Urinary bladder (tissue), 4 donors: ENCODE measurements at places on chromosomes 13 and 19.

- DNase-seq = no peak
Measured at GRCh38 chr19:14472202-14472938, 2.8 kb downstream of the PTGER1 start.

DNA sequence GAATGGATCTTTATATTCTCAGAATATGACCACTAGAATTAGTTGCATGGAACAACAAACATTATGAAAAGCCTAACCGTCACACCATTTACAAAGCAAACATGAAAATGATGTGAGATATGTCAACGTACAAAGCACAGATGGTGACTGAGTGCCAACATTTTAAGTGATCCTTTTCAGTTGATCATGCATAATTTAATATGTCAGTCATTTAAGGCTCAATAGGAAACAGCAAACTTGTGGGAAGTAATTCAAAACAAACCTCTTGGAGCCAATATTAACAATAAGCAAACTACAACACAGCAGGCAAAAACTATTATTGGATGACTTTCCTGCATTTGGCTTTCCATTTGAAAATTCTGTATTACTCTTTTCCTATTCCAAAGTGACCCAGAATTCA lies 277.6 kb downstream of the SLITRK6 start:
- DNase-seq = no peak

GRCh38 chr13:38395497-38395788 lies 45.8 kb downstream of the UFM1 start:
- no peak for DNase-seq

GRCh38 chr13:60018536-60018935 lies 145.2 kb downstream of the DIAPH3 start:
- DNase-seq = no peak

DNA sequence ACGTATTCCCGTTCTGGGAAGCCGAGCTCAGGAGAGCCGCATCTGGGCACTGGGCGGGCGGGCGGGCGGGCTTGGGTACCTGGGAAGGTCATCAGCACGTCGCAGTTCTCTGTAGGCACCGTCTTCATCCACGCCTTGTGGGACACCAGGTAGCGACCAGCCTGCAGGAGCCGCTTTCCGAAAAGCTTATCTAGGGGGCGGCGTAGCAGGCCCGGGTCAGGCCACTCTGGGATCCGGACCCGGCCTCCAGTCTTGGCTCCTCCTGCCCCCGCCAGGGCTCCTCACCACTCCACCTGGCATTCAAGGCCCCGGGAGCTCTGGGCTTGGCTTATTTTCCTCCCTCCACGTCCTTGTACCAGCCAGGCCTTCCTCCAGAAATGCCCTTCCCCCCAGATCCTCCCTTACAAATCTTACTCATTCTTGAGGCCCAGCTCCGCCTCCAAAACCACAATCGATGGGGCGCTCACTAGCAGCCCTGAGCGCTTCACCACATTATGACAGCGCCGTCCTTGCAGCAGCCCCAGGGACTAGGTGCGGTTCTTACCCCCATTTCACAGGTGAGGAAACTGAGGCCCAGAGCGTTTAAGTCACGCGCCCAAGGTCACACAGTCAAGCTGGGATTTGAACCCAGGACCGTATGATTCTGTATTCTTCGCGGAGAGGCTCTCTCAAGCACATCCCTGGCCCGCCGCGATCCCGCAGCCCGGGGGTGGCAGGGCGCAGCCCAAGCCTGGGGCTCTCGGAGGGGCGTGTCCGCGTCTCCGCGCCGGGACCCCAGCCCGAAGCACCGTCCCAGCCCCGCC lies 843 bp downstream of the ANO8 start:
- DNase-seq = no peak

DNA sequence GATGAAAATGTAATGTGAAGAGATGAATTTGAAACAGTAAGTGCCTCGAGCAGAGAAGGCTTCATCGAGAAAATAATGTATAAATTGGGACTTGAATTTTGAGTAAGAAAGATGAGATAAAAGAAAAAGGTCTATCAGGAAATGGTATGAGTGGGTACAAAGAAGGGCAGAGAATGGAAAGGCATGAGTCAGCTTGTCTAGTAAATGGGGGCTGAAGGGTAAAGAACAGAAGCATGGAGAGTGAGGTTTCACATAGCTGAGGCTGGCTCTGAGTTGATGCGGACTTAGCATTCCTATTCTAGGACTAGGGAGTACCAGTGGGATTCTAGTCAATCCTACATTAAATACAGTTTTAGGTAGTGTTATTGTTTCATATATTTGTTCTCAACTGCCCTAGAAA lies 85.8 kb downstream of the ZC3H13 start:
- no peak for DNase-seq
